Stimulated activated CD4-positive, alpha-beta T cell treated with anti-CD3 and anti-CD28 coated beads, TNF-alpha, amount 100 ng/mL, for 24 hours (primary cell): ENCODE measurements at places on chromosomes 3 and 15.

DNA sequence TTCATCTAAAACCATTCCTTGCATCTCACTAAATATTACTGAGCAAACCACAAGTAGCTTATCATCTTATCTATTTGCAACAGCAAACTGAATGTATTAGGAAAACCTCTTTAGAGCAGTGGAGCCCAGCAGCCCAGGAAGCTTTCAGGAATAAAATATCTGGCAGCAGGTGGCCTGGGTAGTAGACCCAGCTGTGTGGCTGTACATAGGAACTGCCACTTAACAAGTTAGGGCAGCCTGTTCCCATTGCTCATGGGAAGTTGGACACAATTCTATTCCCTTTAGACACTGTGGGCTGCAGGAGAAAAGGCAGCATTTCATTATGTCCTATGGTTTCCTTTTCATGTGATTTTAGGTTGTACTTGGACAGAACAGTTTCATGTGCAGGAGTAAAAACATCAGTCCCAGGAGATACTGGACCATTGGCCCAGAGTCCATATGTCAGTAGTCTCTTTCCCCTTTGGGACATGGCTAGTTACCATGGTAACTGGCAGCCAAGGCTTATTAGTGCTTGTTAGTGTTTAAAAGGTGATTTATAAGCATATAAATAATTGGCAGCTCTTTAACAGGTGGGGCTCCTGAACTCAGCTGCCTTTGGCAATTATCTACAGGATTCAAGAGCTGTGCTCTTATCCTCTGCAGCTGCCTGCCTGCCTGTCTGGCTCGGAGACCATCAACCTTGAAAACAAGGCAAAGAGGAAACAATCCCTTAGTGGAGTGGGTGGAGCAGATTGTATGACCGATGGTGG, 28.9 kb upstream of the LSAMP start:
- no peak for DNase-seq

GRCh38 chr3:165903885-165904630, 66.8 kb upstream of the BCHE start:
- DNase-seq: no peak

GRCh38 chr15:81336568-81336967, 12.6 kb upstream of the STARD5 start:
- DNase-seq: no peak

DNA sequence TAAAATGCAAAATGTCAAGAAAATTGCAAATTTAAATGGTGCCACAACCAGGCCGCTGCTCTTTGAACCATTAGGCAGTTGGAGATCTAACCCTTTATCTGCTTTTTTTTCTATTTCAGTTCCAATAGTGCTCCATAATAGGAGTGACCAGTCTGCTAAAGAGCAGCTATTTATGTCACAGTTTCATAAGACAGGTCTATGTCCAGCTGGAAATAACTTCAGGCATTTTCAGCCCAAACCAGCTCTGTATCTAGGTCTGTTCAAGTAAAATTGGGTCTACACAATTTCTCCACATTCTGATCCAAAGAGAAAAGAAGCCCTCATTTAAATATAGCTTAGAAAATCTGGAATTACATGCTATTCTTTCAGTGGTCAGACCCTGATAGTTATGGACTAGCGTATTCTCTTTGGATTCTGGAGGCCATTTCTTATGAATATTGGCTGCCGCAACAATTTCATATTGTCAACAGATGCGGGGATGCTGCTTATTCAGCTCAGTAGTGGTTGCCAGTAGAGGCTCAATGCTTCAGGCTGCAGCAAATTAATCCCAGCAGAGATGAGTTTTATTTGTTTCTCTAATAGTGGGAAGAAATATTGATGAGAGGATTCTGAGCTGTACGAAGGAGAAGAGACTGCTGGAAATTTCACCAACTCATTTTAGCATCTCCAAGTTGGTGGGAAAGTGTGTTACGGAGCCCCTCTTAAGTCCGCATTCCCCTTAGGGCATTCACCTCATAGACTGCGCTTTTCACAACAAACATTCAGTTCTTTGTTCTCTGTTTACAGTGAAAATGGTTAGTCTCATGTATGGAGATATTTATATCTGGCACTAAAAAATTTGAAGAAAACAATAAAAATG, 887.0 kb downstream of the ROBO1 start:
- DNase-seq: no peak

- DNase-seq: no peak
These were observed 96.3 kb downstream of the ZNF385D start for GRCh38 chr3:21654662-21655061.

DNA sequence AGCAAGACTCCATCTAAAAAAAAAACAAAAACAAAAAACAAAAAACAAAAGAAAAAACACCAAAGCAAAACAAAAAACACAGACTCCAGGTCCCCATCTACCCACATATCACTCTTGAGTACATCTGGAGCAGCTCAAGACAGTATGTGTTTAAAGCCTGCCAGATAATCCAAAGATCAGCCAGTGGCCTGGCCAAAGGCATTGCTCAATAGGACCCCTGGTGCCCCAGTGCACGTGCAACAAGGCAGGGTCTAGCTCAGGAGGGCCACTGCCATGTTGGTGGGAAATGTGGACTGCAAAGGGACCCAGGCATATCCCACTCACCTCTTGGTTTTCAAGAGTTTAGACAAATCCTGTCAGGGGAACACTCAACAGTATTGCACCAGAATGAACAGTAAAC, 279.5 kb downstream of the RPLP1 start:
- DNase-seq: no peak

- DNase-seq: no peak
These were observed 393.6 kb downstream of the OTOL1 start for GRCh38 chr3:161890147-161890625.

- no peak for DNase-seq
These were observed 36.6 kb downstream of the OSTN start for GRCh38 chr3:191235331-191236314.

DNA sequence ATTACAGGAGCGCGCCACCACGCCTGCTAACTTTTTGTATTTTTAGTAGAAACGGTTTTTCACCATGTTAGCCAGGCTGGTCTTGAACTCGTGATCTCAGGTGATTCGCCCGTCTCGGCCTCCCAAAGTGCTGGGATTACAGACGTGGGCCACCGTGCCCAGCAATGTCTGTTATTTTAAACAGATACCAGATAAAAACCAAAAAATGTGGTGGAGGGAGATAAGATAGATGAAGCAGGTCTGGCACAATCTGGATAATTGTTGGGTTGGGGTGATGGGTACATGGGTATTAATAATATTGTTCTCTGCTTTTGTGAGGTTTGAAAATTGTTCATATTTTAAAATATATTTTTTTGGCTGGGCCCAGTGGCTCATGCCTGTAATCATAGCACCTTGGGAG, 4.7 kb downstream of the RNF111 start:
- DNase-seq: no peak

DNA sequence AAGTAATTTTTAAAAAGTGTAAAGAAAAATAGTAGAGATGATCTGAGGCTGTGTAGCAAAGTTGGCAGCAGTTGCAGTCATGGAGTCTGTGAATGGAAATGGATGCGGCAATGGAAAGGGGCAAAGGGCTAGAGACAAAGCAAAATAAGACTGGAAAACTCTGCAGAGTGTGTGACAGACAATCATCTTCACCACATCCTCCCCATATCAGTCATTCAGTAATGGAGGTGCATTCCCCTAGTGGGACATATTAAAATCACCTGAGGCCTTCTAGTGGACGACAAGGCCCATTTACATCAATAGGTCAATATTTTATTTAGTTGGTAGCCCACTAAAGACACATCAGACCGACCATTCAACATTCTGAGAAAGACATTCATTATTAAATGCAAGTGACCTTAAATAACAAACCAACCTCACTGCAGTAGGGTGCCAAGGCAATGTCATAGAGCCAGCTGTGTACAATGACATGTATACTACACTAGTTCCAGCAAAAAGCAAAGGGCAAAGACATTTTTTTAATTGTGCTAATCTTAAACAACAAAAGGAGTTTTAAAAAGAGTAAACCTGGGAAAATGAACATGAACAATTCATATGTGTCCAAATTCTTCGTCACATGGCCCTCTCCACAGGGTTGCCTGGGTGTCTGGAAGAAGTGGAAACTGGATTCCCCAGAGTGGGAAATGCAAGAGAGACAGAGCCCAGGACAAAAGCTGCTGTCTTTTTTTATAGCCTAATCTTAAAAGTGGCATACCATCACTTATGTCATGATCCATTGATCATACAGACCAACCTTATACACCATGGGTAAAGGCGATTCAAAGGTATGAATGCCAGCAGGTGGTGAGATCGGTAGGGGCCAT, 15.6 kb upstream of the RAP2B start:
- DNase-seq: no peak

DNA sequence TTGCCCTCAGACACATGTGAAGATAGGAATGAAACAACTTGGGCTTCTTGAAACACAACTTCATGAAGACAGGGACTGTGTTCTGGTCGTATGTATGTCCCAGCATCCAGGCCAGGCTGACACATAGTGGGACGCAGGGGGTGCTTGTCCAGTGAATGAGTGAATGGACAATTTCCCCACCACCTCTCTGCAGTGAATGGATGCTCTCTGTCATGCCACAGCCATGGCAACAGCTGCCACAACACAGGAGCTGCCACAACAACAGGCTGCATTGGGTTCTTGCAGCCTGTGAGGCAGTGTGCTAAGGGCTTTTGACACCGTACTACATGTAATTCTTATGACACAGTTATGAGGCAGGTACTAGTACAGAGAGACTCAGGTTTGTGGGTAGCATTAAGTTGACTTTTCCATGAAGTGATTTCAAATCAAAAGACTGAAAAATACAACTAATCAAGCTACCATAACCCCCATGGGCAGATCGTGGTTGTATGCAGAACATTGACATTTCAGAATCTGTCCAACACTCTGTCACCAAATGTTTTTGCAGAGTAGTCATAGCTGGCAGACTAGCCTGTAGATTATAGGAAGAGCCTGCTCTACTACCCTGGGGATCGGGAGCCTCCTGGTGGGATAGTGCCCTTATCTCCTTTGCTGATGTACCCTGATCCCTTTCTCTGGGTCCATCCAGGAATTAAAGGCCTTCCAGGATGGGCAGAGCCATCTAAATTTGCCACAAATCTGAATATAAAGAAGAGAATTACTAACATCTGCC, 40.8 kb downstream of the CLSTN2 start:
- no peak for DNase-seq

DNA sequence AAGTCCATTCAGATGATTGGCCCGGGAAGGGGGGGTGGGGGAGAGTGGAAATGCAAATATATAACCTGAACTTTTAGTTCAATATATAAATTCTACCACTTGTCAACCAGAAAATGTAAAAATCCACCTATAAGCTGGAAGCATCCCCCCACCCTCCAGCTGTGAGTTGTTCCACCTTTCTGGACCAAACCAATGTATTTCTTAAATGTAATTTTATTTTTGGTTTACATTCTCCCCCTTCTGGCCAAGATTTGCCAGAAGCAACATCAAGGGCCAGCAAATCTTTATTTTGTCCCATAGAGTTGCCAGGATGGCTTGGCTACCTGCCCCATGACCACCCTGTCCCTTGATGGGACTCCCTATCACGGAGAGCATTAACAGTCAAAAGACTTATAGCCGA, 545.7 kb downstream of the TBL1XR1 start:
- no peak for DNase-seq

GRCh38 chr3:65660000-65660598, 378.6 kb downstream of the MAGI1 start:
- DNase-seq: no peak

GRCh38 chr3:127680146-127680661, 7.5 kb downstream of the ABTB1 start:
- DNase-seq: no peak

- no peak for DNase-seq
These were observed 20.7 kb downstream of the PPP1R2 start for GRCh38 chr3:195522254-195523023.
